ENCODE measurements at places on chromosomes 6 and 20. TPM values are rescaled to one million over a fixed set of nuclear protein-coding genes. Genes with fewer than 3 reads are reported as not detected.
A peak's percentile ranks its signal among the peaks of the same experiment; 100 is the strongest.

GRCh38 chr6:84606860-84607259, 157.5 kb downstream of the TBX18 start:
- no peak for DNase-seq

DNA sequence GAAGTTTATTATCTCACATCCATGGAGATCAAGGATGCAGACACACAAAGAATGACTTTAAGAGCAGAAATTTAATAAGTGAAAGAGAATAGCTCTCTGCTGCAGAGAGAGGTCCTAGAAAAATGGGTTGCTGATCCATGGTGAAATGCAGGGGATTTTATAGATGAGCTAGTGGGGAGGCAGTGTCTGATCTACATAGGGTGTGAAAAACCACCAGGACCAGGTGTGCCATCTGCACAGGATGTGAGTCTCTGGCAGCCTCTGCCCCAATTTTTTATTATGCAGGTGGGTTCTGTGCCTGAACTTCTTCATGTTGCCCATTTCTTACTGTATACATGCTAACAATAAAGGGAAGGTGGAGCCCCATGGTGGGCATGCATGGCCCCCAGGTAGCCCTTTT, 19.9 kb upstream of the NANP start:
- DNase-seq, result no peak

- no peak for DNase-seq
These were observed 77.1 kb upstream of the CDYL start for GRCh38 chr6:4698901-4699659.

DNA sequence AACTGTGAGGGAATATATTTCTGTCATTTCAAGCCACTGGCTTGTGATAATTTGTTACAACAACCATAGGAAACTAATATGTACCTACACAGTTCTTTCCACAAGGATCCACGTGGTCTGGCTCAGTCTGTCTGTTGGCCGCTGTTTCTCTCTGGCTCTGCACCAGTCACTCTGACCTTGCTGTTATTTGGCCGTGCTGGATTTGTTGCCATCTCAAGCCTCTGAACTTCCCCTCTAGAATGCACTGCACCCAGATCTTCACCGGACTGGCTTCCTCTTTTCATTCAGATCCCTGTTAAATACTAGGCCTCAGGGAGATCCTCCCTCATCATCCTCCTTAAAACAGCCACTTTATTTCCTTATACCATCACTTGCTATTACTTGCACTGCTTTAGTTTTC, 446.8 kb downstream of the TFAP2B start:
- no peak for DNase-seq

The LCA5 gene
- 4.1 TPM for polyA plus RNA-seq

The WTAP gene
- 67.6 TPM for polyA plus RNA-seq

The CST4 gene
- polyA plus RNA-seq, result not detected

- no peak for DNase-seq
These were observed 964.6 kb upstream of the SLC35B3 start for GRCh38 chr6:9399916-9400315.

DNA sequence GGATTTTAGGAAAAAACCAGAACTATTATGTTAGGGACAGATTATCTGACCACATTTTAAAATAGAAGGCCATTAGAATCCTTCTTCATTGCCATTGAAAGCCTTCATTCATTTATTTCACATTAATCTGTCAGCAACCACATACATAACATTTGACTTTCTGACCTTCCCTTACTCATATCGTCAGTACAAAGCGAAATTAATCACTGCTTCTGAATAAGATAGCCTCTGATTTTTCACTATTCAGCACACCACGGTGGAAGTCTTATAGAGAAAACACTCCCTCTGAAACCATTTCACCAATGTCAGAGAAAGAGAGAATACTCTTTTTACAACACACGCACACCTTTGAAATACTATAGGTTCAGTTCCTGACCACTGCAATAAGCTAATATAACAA, 442.5 kb upstream of the ID4 start:
- no peak for DNase-seq

The OR12D3 gene
- polyA plus RNA-seq, result not detected

The SLC22A7 gene
- not detected for polyA plus RNA-seq

GRCh38 chr20:48400009-48400408, 427.8 kb downstream of the PREX1 start:
- no peak for DNase-seq

DNA sequence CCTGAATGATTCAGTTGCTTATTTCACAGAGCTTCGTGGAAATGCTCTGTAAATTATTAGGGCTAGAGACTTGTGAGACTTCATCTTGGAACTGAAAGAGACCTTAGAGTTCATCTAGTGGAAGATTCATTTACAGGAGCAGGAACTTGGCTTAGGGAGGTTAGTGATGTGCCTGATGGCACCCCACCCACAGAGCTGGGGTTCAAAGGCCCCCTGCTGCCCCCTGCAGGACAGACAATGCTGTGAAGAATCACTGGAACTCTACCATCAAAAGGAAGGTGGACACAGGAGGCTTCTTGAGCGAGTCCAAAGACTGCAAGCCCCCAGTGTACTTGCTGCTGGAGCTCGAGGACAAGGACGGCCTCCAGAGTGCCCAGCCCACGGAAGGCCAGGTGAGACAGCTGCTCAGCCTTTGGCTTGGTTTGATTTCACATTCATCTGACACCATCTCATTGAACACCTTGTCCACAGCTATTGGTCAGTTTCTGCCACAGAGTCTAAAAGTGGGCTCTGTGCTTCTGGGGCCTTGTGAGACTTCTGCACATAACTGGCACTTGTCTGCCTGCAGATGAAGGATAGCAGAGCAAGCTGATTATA, 25.1 kb downstream of the MYBL2 start:
- no peak for DNase-seq

- no peak for DNase-seq
These were observed 38.2 kb downstream of the KIF6 start for GRCh38 chr6:39686976-39687375.

DNA sequence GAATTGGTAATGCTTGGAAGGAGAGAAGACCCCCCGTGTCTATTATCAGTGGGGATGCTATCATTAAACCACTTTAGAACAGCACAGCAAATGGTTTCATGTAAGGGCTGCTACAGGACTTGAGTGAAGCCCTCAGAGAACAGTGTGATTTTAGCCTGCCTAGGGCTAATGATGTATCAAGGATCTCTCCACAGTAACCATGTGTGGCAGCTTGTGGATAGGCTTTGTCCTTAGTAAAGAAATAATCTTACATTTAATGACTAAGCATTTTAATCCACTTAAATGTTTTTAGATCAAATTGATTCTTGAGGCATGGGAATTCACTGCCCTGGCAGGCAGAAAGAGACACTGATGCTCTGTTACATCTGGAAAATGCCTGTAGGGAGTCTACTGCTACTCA, 495.1 kb downstream of the NKAIN2 start:
- no peak for DNase-seq

GRCh38 chr20:326645-327185, 1.4 kb downstream of the SOX12 start:
- no peak for DNase-seq

DNA sequence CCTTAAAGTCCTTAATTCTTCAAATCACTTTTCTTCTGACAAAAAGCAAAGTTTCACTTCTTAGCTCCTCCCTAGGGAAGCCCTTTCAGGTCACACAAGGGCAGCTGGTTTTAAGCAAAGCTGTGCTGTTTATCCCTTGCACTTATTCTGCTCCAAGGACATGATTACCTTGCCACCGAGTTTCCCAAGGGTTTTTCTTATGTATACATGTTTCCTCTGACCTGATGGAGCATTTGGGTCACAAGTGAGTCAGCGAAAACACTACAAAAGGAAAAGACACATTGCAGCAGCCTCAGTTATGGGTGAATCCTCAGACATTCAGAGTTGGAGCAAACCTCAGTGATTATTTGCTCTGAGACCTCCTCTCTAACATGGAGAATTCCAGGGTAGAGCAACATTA, 26.6 kb upstream of the ILRUN start:
- DNase-seq, result no peak

DNA sequence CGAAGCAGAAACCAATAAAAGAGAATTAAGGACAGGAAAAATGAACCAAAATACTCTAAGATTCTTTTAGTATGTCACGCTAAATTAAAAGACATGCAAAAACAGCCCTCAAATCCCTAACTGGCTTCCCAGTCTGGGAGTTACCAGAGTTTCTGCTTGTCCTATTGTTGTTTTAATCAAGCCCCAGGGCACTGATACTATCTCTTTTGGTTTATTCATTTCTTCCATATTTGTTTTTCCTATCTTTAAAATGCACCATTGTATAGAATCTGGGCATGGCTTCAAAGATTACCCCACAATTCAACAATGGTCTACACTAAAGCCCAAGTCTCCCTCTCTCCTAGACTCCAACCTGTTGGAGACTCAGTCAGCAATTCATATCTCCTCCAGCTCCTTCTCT, 169.1 kb downstream of the MYLK4 start:
- no peak for DNase-seq

DNA sequence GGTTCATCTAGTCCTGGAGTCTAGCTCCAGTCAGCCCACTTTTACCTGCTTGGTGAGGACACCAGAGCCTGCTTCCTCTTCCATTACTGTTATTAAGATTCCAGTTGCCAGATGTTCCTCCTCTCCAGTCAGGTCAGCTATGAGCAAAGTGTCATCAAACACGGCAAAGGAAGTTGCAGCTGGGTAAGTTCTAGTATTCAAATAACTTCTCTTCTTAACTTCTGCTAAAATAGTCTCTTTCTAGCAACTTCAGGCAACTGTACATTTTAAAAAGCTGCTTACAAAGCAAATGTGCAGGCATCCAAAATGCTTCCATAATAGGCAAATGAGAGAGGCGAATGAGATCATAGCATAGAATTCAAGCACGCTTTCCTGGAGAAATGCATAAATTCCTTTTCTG, 18.4 kb upstream of the MRPS18A start:
- DNase-seq, result peak; percentile 64

DNA sequence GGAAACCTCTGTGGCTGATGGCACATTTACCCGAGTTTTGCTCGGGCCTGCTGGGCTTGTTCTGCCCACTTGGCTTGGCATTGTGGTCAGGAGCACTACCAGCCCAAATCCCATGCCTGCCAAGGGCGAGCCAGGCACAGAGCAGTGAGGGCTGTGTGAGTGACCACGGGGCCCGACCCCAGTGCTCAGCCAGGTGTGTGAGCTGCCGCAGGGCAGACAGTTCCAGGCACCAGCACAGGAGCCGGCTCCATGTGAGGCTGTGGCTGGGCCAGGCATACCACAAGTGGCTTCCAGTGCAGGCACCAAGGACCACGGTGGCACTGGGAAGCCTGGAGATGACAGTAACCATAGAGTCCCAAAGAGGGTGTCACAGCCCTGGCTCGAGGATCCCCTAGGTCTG, 1225.5 kb upstream of the GJE1 start:
- DNase-seq, result no peak

GRCh38 chr6:122838060-122838780, 49.2 kb downstream of the SMPDL3A start:
- DNase-seq, result no peak

DNA sequence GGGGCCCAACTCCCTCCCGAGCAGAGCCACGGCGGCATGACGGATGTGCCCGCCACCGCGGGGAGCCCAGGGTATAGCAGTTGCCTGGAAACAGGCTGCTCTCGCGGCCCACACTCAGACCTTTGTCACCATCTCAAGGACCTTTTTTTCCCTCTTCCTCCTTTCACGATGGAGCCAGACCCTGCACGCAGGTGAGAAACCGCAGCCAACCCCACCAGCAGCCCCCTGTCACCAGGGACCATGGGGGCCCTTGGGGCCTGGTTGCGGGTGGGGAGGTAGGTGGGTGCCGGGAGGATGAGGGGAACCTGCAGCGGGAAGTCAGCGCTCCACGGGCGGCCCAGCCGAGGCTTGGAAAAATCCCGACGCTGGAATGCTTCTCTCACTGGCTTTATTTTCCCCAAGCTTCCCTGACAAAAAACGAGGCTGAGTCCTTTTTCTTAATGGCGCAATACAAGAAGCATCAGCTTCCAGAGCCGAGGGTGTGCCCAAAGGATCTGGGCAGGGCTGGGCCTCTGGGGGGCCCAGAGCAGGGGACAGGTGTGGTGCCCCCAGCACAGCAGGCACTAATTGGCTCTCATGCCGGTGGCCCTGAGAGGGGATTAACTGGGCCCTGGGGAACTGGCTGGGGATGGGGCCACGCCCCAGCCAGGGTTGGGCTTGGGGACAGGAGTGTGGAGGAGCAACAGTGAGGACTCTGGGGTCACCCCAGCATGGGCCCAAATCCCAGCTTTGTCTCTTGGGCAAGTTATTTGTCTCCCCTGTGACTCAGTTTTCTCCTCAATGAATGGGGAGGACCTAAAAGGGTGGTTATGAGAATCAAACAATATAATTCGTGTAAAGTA, 23.9 kb downstream of the NOL4L start:
- DNase-seq, result no peak

DNA sequence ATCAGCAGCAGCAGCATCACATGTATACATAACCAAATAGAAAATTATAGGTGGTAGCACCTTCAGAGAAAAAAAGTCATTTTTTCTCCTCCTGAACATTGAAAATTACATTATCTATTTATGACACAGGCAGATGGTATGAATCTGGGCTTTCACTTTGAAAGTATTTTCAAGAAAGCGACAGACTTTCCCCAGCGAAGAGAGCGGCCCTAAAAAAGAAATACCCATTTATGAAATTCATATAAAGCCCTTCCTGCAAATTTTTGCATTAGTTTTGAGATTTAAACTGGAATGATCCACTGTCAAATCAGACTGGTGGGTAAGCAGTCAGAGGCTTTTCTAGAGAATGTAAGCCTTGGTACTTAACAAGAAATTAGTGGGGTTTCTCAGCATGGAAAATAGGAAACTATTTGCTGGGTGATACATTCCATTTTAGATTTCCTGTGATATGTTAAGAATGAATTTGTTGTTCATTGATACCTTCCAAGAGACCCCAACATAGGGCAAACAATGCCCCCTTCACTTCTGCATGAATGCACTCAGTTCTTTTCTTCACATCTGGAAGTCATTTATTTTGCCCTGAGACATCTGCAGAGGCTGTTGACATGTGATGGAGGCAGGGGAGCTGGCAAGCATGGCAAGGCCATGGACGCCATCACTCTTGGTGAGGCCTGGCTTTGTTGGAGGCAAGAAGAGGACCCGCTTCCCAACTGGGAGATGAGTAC, 147.0 kb downstream of the LINC00237 start:
- DNase-seq, result no peak

DNA sequence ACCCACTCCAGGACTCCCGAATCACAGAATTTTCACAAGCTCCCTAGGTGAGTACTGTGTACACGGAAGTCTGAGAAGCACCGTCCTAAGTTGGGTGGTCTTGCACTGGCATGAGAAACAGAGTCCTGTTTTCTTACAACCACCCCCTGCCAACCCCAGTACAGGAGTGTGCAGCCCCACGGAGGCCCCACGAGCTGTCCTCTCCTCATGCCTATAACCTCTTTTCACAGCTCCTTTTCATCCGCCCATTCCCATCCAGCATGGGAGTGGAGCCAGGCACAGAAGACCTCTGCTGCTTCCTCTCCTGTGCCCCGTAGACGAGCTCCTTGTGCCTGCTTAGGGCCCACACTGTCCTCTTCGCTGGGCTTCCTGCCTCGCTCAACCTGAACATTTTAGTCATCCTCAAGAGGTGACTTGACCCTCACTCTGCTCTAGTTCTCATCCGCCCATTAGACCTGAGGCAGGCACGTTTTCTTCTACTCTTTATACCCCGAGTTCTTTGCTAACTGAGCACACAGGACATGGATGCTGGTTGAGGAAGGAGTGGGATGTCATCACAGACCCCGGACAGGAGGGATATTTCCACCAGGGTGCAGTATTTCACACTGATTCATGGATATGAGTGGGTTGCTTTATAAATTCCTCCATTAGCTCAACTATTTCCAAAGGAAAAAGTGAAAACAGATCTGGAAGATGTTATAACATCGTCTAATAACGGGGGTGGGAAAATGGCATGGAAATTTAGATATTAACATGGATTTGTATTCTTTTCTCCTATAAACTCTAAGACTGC, 160.5 kb downstream of the TTLL2 start:
- DNase-seq, result peak; percentile 72
